ENCODE measurements at places on chromosomes 11 and 22.

DNA sequence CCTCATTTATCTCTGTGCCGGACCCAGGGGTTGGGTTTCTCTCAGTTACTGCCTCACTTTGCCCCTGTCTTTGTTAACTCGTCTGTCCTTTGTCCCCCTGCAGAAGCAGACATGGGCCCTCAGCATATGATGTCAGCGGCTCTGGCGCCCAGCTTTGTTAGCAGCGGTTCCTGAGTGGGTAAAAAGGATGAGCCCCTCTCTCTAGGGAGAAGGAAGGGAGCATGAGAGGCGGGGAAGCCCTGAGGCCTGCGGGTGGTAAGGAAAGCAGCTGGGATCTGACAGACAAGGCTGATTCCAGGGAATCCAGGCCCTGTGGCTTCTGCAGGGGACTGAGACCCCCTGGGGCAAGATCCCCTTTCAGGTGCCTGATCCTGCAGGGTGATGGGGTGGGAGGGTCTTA, 51.7 kb downstream of the MCM5 start:
- DNase-seq, result no peak

GRCh38 chr22:41406410-41406809, 24.7 kb downstream of the TEF start:
- DNase-seq, result no peak

- no peak for DNase-seq
These were observed 31.7 kb downstream of the OR8B12 start for GRCh38 chr11:124511745-124512144.

DNA sequence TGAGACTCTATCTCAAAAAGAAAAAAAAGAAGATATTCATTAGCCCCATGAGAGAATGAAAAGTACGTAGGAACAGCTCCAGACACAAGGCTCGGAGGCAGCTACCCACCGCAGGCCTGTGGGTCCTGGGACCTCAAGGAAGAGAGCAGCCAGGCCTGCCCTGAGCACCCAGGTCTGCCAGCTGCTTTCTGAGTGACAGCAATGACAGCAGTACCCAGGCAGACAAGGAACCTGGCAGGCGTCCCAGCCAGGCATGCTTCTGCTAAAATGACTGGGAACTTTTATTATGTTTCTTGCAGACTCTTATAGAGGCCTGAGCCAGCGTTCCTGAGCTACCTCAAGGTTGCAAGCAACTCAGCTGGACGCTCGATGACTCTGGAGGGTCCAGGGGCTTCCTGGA, 31.6 kb downstream of the CPT1A start:
- DNase-seq, result no peak

DNA sequence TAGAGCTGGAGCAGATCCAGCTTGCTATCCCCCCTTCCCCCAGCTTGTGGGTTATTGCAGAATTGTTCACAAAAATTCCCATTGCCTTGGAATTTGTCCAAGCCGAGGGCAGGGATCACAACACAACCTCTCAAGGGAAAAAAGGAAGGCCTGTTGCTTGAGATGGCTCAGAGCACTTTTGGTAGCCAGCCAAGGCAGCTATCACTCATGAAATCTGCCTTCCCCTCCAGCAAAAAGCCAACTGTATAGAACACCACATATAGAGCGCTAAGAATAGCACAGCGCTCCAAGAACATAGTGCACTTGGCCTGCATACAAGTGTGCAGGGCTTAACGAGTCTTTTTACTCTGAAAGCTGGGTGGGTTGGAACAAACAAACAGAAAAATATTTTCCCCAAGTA, 46.2 kb downstream of the FAM83F start:
- no peak for DNase-seq

DNA sequence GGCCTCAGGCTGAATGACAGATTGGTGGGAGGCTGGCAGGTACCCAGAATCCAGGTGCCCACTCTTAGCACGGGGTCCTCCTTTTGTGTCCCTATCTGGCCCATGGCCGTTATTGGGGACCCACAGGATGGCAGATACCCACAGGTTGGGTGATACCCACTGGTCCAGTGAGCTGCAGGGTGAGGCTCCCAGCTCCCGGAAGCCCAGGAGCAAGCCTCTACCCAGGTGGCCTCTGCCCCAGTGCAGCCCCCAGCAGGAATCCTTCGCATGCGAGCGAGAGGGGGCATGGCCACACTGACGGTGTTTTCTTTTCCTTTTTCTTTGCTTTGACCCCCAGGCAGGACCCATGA, 116.1 kb downstream of the PHF21B start:
- DNase-seq, result no peak

DNA sequence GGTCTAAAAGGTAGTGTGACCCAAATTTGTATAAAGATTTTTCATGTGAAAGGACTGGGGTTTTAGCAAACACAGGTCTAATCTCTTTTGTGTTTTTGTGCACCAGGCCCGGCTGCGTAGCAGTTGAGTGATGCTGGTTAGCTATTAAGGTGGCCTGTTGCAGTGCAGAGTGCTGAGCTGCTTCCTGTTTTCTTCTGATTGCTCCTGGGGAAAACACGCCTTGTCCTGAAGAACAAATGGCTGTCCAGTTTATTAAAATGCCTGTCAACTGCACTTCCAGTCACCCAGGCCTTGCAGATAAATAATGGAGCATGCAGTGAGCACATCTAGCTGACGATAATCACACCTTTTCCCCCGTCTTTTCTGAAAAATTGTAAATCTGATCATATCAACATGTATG, 1.8 kb downstream of the SRSF8 start:
- peak; percentile 40 for DNase-seq
